H7 (cell line): ENCODE measurements at places on chromosomes 2 and 18. TPM values are rescaled to one million over a fixed set of nuclear protein-coding genes. Genes with fewer than 3 reads are reported as not detected.
A peak's percentile ranks its signal among the peaks of the same experiment; 100 is the strongest.

DNA sequence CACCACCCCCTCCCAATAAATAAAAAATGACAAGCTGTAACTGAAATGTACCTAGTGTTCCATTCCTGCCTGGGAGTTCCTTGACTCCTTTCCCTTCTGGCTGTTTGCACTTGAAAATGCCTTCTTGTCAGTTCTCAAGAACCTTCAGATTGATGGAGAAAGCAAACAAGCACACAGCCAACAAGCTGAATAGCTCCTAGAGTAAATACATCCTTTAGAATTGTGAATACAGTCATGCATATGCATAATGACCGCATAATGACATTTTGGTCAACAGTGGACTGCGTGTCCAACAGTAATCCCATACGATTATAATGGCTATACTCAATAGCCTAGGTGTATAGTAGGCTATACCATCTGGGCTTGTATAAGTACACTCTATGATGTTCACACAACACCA, 97.0 kb downstream of the LYPD6 start:
- DNase-seq = no peak

DNA sequence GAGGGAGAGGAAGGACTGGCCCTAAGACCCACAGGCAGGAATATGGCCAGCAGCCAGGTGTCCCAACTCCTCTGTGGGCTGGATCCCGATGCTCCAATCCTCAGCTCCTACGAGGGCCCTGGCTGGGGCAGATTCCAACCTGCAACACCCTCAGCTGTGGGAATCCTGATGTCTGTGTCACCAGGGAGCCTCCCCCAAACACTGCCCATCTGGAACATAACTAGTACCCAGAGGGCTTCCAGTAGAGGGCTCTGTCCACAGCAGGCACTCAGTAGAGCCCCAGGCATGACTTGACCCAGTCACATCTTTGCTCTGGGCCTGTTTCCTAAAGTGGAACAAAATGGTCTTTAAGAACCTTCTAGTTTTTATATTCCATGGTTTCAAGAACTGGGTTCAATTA, 20.6 kb upstream of the LOXHD1 start:
- peak; percentile 66 for DNase-seq

GRCh38 chr2:201847481-201847880, 41.1 kb downstream of the CDK15 start:
- no peak for DNase-seq

GRCh38 chr2:231936491-231936890, 10.3 kb upstream of the NPPC start:
- DNase-seq = no peak

- no peak for DNase-seq
Measured at GRCh38 chr2:160666154-160667060, 172.8 kb upstream of the RBMS1 start.

DNA sequence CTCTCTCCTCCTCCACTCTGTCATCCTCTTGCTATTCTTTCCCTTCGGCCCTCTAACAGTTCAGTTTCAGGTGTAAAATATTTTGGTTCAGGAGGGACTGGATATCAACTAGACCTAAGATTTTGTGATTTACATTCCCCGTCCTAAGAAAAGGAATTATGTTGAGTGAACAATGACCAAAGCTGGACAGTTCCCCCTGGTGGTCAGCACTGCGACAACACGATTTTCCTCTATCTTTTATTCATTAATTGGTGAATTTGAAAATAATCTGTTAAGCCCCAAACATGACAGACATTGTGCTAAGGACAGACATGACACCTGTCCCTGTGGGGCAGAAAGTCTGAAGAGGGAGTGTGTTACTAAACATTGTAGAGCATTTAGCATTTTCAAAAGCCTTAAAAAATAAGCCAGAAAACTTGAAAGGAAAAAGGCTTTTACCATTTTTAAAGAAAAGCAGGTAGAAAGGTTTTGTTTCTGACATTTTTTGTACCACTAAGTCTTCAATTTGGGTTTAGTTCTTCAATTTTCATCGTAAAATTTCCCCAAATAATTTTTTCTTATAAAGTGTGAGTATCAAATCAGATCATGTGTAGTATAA, 28.4 kb upstream of the GTF2A1L start:
- DNase-seq = peak; percentile 43

DNA sequence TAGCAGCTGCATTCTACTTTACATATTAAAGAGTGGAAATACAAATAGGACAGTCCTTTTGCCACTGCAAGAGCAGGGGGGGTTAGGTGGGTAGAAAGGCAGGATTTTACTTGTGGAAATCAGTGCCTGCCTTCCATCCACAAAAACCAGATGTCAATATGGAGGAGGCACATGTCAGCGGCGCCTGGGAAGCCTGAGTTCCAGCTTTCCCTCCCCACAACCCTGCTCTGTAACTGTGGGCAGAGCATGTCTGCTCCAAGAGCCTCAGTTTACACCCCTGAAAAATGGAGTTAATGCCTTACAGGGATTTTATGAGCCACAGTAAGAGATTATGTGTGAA, 32.9 kb downstream of the STEAP3 start:
- no peak for DNase-seq

GRCh38 chr2:218924757-218925156, 34.7 kb upstream of the CDK5R2 start:
- no peak for DNase-seq

DNA sequence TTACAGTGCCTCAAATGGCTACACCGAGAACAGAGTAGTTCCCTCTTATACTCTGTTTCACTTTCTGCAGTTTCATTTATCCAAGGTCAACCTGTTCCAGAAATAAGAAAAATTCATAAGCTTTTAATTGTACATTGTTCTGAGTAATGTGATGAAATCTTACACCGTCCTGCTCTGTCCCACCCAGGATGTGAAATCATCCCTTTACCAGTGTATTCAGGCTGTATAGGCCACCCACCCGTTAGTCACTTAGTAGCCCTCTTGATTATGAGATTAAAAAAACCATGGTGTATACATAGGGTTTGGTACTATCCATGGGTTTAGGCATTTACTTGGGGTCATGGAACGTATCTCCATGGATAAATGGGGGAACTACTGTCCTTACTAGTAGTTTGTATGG, 29.8 kb downstream of the STARD6 start:
- no peak for DNase-seq

DNA sequence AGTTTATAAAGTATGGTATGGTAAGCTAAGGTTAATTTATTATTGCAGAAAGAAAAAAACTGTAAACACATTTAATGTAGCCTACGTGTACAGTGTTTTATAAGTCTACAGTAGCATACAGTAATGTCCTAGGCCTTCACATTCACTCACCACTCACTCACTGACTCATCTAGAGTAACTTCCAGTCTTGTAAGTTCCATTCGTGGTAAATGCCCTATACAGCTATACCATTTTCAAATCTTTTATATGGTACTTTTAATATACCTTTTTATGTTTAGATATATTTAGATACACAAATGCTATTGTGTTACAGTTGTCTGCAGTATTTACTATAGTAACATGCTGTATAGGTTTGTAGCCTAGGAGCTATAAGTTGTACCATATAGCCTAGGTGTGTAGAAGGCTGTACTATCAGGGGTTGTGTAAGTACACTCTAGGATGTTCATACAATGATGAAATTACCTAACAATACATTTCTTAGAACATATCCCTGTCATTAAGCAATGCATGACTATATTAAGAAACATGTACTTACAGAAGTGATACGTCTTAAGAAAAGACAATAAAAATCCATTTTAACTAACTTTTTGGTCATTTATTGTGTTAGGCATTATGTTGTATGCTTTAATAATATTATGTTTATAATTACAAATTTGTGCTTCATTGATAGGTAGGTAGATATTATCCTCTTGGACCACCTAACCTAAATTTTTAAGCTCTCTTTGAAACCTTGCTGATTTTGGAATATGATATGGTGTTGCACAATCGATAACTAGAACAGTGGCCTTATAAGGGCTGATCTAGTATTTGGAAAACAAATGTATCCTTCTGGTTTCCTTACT, 51.9 kb downstream of the VRK2 start:
- no peak for DNase-seq

- no peak for DNase-seq
Measured at GRCh38 chr2:112758711-112759110, 5.7 kb downstream of the CKAP2L start.

GRCh38 chr2:136281281-136282114, 163.5 kb upstream of the CXCR4 start:
- no peak for DNase-seq

DNA sequence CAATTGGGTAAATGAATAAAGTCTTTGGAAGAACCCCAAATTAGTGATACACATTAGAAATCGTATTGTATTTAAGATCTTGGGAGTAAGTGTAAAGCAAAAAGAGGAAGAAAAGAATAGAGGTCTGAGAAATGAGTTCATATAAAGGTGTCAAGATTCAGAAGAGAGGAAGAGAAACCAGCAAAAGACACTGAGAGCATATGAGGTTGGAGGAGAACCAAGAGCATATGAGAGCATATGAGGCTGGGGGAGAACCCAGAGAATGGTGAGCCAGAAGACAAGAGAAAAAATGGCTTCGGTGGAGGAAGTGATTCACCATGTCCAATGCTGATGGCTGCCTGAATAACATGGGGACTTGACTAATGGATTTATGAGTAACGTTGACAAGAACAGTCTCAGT, 620.1 kb upstream of the GCFC2 start:
- DNase-seq = no peak

DNA sequence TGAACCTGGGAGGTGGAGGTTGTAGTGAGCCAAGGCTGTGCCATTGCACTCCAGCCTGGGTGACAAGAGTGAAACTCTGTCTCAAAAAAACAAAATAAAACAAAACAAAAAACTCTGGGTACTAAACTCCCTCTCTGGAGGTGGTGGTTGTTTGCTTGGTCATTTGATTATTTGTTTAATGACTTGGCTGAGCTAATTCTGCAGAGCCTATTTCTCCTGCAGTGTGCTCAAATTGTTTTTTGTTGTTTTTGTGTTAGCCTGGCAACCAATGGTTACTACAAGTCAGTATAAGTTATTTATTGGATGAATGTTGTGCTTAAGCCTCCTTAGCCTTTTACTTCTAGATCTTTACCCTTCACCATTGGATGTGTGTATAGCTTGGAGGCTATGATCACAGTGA, 387.5 kb downstream of the ADCYAP1 start:
- DNase-seq = no peak

DNA sequence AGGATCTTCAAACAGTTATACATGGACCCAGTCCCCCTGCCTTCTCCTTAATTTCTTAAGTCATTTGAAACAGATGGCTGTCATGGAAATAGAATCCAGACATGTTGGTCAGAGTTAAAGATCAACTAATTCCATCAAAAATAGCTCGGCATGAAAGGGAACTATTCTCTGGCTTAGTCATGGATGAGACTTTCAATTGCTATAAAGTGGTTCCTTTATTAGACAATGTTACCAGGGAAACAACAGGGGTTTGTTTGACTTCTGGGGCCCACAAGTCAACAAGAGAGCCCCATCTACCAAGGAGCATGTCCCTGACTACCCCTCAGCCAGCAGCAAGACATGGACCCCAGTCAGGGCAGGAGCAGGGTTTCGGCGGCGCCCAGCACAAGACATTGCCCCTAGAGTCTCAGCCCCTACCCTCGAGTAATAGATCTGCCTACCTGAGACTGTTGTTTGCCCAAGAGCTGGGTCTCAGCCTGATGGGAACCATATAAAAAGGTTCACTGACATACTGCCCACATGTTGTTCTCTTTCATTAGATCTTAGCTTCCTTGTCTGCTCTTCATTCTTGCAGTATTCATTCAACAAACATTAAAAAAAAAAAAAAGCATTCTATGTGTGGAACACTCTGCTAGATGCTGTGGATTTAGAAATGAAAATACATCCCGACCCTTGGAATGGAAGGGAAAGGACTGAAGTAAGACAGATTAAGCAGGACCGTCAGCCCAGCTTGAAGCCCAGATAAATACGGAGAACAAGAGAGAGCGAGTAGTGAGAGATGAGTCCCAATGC, 4.6 kb downstream of the TTR start:
- no peak for DNase-seq

DNA sequence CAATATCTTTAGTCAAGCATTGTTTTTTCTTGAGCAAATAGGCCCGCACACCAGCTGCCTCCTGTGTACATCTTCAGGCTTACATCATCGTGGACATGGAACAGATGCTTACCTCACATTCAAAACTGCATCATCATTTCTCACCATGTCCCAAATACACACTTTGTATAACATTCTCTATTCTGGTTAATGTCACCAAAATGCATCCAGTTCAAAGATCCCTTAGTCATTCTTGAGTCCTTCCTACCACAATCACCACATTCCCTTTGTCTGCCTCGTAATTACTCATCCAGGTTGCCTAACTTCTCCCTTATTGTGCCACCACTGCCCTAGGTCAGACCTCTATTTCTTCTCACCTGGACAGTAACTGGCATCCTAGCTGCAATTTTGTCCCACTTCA, 373.7 kb upstream of the GALNT5 start:
- no peak for DNase-seq

- DNase-seq = no peak
Measured at GRCh38 chr18:35041815-35042387, 688 bp downstream of the MAPRE2 start.

DNA sequence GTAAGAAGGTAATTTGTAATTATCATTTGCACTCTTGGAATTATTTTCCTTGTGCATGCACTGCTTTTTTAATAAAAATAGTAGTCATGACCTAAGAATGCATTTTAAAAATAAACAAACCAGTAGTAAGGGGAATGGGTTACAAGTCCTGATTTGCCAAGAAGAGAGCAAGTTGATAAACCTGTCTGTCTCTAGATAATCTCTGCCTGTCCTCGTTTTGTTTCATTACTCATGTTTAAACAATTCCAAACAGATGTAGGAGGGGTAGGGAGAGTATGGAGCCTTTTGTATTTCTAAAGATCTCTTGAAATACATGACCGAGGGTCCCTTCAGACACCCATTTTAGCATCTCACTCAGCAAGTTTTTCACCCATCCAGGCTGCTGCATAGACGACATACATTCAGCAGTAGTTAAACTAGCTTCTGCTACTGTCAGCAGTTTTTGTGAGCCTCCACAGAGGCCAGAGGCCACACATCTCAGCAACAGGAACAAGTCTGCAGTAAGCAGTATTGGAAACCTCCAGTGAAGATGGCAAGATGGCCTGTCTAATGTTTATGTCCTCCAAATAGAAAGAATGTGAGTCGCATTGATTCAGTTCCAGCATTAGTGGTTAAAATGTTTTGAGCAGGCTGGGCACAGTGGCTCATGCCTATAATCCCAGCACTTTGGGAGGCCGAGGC, 2.3 kb upstream of the EXOC6B start:
- DNase-seq = no peak

The RAPGEF4 gene
- total RNA-seq = 0.69 and 0.78 TPM in 2 replicates

The PASK gene
- 20.4 and 20.6 TPM in 2 replicates for total RNA-seq

The TNFRSF11A gene
- total RNA-seq = 1.2 and 2.8 TPM in 2 replicates

The ABCG8 gene
- not detected in 2 replicates for total RNA-seq

The TTN gene
- 0.55 and 0.80 TPM in 2 replicates for total RNA-seq

The RAB6C gene
- not detected in 2 replicates for total RNA-seq

The EHD3 gene
- total RNA-seq = 7.3 and 8.7 TPM in 2 replicates

The RAPH1 gene
- total RNA-seq = 4.9 and 9.0 TPM in 2 replicates

The DUSP19 gene
- total RNA-seq = 0.66 and 1.3 TPM in 2 replicates

The GALR1 gene
- total RNA-seq = 0.15 and 0.17 TPM in 2 replicates
